ENCODE measurements at places on chromosomes 4 and X. TPM values are rescaled to one million over a fixed set of nuclear protein-coding genes. Genes with fewer than 3 reads are reported as not detected.

GRCh38 chr4:53508446-53508845 lies 82.8 kb downstream of the LNX1 start:
- peak overlapping the region; percentile 67 for H3K4me3 ChIP-seq
- no peaks in the 10 kb centered on the region for H3K27me3 ChIP-seq
- peak overlapping the region; percentile 76 for H3K27ac ChIP-seq
- H3K36me3 ChIP-seq = no peaks in the 10 kb centered on the region
- H3K4me1 ChIP-seq = peaks cover 18% of the 10 kb centered on the region

GRCh38 chrX:118976599-118977340 lies 2.4 kb downstream of the LONRF3 start:
- DNase-seq = no peak
- H3K4me1 ChIP-seq = no peaks in the 10 kb centered on the region
- no peaks in the 10 kb centered on the region for H3K27me3 ChIP-seq
- peak overlapping the region; percentile 84 for H3K4me3 ChIP-seq
- H3K36me3 ChIP-seq = no peaks in the 10 kb centered on the region
- peak overlapping the region; percentile 78 for H3K27ac ChIP-seq

DNA sequence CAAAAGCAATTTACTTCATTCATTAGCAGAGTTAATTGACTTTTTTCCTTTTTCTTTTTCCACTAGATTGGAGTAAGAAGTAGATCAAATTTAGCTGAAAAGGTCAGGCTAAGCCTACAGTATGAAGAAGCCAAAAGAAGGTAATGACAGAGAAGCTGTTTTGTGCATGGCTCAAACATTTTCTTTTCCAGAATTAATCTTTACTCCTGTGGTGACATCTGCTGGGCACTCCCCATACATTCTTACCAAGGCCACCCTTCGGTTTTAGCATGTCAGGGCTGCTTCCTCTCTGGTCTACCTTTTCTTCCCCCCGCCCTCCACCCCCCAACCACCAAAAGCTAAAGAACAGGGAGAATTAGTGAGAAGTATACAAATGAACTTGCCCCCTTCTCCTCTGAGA lies 70.2 kb downstream of the CLDN22 start:
- H3K27me3 ChIP-seq = no peaks in the 10 kb centered on the region
- DNase-seq = no peak
- no peak overlapping the region for H3K4me3 ChIP-seq
- peaks cover 5% of the 10 kb centered on the region for H3K36me3 ChIP-seq

DNA sequence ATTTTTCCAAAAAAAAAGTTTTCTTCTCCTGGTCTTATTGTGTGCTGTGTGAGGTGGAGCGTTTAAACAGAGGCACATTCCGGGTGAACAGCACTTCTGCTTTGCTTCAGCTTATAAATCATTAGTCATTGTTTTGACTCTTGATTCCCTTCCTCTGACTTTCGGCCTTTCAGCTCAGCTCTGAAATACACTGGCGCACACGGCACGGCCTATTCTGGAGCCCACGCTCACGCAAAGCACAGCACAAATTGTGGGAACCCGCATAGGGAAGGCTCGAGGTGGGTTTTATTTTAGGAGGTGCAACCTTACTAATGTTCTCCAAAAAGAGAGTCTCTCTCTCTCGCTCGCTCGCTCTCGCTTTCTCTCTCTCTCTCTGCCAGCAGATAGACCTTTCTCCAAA lies 4.0 kb downstream of the POU3F4 start:
- no peak overlapping the region for H3K4me3 ChIP-seq
- no peaks in the 10 kb centered on the region for H3K36me3 ChIP-seq
- no peaks in the 10 kb centered on the region for H3K4me1 ChIP-seq
- H3K27me3 ChIP-seq = no peaks in the 10 kb centered on the region
- H3K27ac ChIP-seq = no peak overlapping the region
- DNase-seq = no peak

DNA sequence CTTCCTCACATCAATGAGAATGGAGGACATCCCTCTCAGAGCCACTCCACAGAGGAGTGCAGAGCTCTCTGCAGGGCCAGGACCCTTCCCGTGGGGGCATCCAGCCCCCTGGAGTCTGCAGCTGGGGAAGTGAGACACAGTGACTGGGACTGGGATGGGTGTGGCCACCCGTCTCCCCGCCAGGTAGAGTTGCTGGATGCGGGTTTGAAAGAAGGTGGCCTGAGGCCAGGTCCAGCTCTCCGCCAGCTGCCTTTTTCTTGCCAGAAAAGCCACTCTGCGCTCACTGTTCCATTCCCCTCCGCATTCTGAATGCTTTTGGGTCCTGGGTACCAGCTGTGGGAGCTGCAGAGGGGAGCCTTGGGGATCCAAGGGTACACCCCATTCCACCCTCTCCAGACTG lies 82.6 kb downstream of the ABLIM2 start:
- no peaks in the 10 kb centered on the region for H3K27me3 ChIP-seq
- H3K4me3 ChIP-seq = no peak overlapping the region
- H3K4me1 ChIP-seq = no peaks in the 10 kb centered on the region

Gene SLC39A8
- 5.1 TPM for total RNA-seq
